ENCODE measurements at places on chromosomes 12 and 14.

DNA sequence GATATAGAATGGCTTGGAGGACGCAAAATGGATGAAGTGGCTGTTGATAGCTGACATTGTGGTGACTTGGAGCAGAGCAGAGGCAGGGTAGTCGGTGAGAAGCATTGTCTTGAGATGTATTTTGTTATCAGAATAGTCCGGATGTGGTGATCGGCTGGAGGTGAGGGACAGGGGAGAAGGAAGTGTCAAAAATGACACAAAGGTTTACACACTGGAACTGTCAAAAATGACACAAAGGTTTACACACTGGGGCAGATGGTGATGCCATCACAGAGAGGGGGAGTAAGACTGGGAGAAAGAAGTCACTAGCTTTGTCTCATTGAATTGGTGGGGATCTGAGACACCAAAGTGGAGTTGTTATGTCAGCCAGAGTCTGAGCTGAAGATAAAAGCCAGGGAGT is 30.1 kb downstream of the CDKL1 start:
- peak; percentile 8 for DNase-seq

DNA sequence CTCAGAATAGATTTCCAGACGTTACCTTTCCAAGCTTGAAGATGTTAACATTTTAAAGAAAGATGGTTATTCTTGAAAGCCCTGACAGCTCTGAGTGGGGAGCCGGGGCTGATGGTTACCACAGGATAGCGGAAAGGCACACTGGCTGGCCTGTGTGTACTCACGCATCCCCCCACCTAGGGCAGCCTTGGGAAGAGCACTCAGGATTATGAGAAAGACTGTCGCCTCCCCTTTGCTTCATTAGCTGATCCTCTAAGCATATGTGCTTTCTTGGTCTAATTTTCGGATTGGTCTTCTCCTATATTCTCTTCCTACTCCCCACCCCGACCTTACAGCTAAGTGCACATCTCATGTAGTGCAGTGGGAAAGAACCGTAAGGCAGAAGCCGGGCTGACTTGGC is 20.7 kb downstream of the NTF3 start:
- DNase-seq, result no peak

- DNase-seq, result no peak
These were observed 386 bp downstream of the LIN52 start for GRCh38 chr14:74085047-74085637.

- DNase-seq, result no peak
These were observed 4.1 kb upstream of the KLRG1 start for GRCh38 chr12:8985213-8985754.

GRCh38 chr12:124938108-124938507 is 23.7 kb upstream of the UBC start:
- DNase-seq, result no peak

GRCh38 chr14:65789363-65789762 is 376.8 kb downstream of the FUT8 start:
- no peak for DNase-seq

- no peak for DNase-seq
These were observed 2.2 kb upstream of the ZFP36L1 start for GRCh38 chr14:68794851-68795596.

GRCh38 chr14:60506462-60506984 is 2.4 kb upstream of the SIX6 start:
- DNase-seq, result no peak

GRCh38 chr12:124002021-124002644 is 29.1 kb downstream of the ZNF664 start:
- no peak for DNase-seq

DNA sequence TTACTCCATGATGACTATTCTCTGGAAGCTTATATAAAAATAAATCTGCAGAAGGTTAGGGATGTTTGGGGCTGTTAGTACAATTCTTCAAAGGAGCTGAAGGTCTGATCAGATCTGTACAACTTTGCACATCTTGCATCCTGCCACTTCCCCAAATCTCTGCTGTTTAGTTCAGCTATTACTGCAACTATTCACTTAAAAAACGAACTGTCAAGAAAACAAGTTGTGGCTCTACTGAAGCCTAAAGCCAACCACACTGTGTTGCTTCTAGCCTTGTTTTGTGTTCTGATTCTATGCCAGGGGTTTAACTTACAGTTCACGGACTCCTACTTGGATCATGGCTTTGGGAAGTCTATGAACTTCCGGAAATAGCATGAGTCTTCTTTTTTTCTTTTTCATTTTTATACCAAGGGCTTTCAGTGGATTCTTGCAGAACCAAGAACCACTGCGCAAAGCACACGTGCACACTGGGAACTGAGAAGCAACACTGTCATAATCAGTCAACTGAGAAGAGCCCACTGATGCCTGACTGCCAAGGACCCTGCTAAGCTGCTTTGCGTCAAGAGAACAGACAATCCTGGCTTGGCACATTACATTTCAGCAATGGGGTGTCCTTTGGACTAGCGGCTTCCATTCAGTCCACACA is 66.3 kb upstream of the EEA1 start:
- DNase-seq, result no peak

- no peak for DNase-seq
These were observed 336.3 kb downstream of the DAD1 start for GRCh38 chr14:22252686-22253085.

DNA sequence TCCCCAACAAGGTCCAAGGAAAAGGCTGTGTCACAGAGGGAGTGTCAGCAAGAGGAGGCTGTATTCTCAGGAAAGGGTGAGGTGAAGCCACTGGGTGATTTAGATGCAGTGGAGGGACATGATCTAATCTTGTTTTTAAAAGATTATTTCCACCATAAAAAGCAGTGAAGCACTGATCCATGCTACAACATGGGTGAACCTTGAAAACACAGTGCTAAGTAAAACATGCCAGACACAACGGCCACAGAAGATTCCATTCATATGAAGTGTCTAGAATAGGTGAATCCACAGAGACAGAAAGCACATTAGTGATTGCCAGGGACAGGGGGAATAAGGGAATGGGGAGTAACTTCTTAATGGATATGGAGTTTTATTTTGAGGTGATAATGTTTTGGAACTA is 12.8 kb downstream of the RITA1 start:
- DNase-seq, result no peak

DNA sequence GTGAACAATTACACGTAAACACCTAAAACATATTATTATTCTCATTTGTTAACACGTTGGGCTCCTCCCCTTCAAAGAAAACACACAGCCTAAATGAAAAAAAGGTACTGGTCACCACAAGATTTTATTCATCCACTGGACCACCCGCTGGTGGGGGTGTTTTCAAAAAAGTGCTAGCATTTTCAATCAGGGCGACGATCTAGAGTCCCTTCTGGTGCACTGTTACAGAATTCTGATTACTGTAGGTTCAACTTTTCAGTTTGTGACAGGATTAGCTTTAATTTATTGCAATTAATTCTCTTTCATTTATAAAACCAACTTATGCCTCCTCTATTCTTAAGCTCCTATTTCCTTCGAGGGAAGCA is 443 bp downstream of the MAGOHB start:
- no peak for DNase-seq

- DNase-seq, result no peak
These were observed 52.7 kb upstream of the LMO3 start for GRCh38 chr12:16658699-16659098.

DNA sequence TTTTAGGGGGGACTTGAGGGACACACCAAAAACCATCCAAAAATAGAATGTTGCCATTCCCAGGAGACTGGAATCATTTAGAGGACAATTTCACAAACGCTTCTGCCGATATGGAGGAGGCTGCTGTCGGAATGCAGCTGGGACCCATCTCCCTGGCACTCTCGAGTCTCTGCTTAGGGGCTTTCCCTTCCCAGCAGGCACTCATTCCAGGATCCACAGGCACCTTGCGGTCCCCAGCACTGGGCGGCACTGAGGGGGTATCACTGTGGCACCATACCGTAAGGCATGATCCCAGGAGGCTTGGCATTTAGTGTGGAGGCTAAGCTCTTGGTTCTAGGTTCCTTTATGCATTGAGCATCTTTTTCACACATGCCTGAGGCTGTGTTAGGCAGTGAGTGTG is 36.6 kb upstream of the LTBP2 start:
- DNase-seq, result no peak

DNA sequence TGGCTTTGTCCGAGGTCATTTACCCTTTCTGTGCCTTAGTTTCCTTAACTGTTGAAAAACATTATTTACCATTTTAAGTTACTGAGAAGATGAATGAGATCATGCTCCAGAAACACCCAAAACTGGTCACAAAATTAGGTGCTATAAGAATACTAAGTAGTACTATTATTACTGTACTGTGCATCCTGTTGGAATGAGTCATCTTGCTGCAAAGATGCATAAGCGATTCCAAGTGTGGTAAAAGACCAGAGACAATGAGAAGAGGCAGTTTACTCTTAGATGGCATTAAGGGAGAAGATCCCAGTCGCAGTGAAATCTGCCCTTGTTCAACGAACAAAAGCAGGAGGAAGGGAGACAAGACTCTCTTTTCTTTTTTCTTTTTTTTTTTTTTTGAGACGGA is 4.2 kb upstream of the PLEKHA5 start:
- DNase-seq, result no peak

- DNase-seq, result no peak
These were observed 24.0 kb downstream of the RNF34 start for GRCh38 chr12:121423682-121424623.

DNA sequence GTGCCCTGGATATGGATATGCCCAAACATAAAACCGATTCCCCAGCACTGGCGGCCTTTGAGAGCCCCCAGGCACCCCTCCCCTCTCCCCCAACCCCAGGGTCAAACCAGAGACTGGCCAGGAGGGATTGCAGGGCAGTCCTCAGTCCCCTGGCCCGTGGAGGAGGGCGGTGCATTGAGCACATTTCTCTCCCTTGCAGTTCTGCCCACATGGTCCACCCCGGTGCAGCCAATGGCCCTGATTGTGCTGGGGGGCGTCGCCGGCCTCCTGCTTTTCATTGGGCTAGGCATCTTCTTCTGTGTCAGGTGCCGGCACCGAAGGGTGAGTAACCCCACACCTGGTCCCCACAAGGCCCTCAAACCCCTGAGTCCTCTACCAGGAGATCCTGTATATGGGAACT is 3.4 kb upstream of the GPR162 start:
- no peak for DNase-seq

DNA sequence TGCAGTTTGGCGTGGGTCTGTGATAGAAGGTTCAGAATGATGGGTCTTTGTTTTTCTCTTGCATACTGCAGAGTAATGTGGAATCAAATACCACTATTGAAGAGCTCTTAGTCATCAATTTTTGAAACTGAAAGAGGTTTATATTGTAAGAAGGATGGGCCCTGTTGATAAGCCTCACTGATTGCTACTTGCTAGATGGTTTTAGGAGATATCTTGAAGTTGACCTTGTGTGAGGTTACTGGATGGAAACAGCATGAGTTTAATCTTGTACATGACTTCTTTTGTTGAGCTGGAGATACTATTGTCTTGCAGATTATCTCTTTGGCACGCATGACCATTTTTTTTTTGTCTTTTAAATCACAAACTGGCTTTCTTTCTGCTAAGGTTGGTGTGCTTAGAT is 13.8 kb downstream of the BICD1 start:
- no peak for DNase-seq

DNA sequence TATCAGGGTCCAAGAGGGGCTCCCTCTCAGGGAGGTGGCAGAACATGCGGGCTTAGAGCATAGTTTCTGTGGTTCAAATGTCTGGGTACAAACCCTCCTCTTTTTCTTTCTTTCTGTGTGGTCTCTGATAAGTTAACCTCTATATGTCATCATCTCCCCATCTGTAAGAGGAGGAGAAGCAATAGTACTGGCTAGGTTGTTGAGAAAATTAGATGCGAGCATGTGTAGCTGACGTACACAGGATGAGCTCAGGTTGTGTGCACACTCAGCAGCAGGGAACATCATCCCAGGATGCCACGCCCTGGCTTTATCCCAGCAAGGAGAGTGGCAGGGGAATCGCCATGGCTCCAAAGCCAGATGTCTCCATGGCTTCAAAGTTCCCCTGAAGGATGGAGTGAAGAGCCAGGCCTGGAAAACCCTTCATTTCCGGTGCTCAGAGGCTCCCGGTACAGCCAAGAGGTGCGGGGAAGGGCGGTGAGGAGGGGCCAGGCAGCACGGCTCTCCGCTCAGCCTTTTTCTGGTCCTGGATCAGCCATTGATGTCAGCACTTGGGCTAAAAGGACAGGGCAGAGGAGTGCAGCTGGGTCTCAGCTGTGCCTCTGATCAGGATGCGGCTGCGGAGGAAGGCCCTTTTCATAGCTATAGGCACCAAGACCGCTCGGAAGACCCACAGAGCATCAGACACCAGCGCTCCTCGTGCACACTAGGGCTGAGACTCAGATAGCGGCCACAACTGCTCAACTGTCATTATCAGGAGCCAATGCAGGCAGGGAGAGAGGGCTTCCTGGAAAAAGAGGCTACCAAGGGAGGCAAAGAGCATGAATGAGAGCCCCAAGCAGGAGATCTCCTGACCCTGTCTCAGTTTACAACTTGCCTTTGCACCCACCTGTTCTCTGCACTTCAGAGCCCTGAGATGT is 41.5 kb downstream of the ARL6IP4 start:
- DNase-seq, result no peak
